ENCODE measurements at places on chromosomes 7 and 10.
A peak's percentile ranks its signal among the peaks of the same experiment; 100 is the strongest.

DNA sequence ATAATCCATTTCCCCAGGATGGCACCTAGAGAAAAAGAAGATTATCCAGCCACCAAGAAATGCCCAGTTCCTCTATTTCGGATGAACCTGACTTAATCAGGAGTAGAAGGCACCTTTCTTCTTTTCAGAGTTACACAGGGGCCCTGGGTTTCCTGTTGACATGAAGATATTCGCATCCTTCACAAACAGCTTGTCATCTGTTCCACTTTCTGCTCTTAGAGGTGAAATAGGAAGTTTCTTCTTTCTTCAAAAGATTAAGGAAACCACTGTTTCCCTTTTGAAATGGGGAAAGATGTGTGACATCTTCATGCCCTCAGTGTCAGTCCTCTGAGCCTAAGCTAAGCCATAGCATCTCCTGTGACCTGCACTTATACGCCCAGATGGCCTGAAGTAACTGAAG is 39.1 kb upstream of the RAB18 start:
- DNase-seq, result no peak

GRCh38 chr10:35470925-35471315 is 134.2 kb upstream of the GJD4 start:
- DNase-seq, result no peak

GRCh38 chr7:101598422-101598985 is 30.6 kb downstream of the MYL10 start:
- DNase-seq, result no peak

GRCh38 chr7:2488272-2488645 is 12.1 kb upstream of the GRIFIN start:
- no peak for DNase-seq

DNA sequence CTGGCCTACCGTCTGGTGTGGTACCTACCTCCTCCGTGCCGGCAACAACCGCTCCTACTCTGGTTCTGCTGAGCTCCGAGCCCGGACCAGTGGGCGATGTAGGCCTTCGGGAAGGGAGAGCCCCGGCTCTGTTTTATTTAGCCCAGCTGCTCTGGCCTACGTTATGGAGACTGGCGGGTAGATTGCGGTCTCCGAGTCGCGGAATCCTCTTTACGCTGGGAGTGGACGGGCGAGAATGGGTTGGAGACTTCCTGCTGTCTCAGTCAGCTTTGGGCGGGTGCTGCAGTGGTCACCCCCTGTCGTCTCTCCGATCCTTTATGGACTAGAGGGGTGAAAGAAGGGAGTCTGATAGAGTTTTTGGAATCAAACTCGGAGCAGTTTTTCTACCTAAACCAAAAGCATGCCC is 406 bp downstream of the CBLL1 start:
- DNase-seq, result peak; percentile 16

DNA sequence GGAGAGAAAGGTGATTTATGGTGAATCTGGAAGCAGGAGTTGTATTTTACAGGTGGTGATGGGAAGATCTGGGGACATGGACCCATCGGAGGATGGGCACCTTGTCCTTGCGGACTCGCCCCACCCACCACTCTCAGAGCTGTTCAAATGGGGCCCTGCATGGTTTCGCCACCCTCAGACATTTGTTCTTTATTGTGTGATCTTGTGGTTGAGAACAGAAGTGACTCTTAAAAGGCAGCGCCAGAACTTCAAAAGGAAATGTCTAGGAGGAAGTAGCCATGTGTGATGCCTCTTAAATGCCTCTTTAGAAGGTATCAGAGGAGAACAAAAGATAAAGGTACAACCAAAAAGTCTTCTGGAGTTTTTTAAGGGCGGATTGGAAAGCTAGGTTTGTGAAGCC is 205.7 kb downstream of the KIAA1217 start:
- DNase-seq, result no peak

DNA sequence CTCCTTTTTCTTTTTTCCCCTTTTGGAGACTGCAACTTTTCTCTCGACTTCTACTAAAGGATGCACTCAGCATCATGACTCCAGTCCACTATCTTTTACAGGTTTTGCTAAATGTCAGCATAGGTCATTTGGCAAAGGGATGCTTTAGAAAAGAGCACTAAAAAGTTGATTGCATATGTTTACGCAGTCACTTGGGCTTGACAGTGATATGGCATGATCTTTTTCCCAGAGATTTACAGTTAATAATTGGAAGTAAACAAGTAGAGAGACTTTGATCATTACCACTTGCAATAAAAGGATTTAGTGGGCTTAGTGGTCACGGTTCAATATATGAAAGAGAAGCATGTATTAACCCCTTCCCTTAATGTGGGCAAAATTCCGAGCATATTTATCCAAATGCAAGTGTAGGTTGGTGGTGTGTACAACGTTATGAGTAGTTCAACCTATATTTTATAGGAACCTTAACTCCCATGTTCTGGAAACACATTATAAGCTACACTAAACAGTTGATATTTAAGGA is 1.8 kb downstream of the BMI1 start:
- DNase-seq, result no peak

- no peak for DNase-seq
These were observed 19.7 kb downstream of the SKIDA1 start for GRCh38 chr10:21505711-21506278.

GRCh38 chr7:77826300-77826699 is 27.7 kb downstream of the PHTF2 start:
- no peak for DNase-seq

DNA sequence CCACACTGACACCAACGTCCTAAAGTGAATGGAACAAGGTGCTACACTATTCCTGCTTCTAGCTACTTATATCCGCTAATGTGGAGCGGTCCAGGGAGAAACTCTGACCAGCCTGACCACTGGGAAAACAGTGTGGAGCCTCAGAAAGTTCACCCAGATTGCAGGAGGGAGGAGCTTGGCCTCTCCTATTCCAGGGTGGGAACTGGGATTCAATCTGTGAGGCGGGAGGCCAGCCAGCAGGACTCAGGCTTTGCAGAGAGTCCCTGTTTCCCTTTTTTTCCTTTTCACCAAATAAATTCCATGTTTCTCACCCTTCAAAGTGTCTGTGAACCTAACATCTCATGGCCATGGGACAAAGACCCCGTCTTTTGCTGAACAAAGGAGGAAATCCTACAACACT is 86.4 kb upstream of the SEMA3C start:
- no peak for DNase-seq

GRCh38 chr7:112584290-112584689 is 103.5 kb downstream of the LSMEM1 start:
- no peak for DNase-seq

- DNase-seq, result no peak
These were observed 71.5 kb downstream of the PRPF18 start for GRCh38 chr10:13658264-13658663.

GRCh38 chr10:60534761-60535389 is 145.2 kb upstream of the ANK3 start:
- no peak for DNase-seq

DNA sequence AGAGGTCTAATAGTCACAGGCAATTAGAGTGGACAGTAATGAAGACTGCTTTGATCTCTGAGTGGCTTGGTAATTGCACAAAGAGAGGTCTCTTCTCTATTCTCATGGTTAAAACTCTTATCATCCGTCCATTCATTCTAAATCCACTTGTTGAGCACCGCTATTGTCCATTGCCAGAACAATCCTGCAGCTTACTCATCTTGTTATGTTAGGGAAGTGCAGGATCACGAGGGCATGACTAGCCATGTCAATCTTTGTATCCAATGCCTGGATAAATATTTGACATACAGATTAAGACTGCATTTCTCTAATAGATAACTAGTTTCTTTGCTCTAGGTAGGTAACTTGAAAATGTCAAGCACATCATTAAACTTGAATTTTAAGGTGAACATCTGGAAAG is 14.9 kb downstream of the SFTPD start:
- no peak for DNase-seq

DNA sequence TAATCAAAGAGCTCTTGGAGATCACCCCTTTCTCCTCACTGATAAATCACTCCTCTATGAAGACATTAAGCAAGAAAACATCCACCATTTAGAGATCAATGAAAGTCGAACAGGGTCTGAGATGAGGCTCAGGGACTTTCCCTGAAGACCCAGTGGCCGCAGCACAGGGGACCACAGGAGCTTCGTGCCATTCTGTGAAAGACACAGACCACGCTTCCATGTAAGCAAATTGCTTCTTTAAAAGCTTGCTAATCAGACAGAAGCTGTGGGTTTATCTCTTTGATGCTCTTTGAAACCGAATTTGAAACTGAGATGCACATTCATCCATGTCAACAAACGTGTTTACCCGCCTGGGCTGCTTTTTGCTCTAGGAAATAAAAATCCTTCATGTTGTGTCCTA is 231.9 kb upstream of the PPP2R2D start:
- DNase-seq, result no peak

DNA sequence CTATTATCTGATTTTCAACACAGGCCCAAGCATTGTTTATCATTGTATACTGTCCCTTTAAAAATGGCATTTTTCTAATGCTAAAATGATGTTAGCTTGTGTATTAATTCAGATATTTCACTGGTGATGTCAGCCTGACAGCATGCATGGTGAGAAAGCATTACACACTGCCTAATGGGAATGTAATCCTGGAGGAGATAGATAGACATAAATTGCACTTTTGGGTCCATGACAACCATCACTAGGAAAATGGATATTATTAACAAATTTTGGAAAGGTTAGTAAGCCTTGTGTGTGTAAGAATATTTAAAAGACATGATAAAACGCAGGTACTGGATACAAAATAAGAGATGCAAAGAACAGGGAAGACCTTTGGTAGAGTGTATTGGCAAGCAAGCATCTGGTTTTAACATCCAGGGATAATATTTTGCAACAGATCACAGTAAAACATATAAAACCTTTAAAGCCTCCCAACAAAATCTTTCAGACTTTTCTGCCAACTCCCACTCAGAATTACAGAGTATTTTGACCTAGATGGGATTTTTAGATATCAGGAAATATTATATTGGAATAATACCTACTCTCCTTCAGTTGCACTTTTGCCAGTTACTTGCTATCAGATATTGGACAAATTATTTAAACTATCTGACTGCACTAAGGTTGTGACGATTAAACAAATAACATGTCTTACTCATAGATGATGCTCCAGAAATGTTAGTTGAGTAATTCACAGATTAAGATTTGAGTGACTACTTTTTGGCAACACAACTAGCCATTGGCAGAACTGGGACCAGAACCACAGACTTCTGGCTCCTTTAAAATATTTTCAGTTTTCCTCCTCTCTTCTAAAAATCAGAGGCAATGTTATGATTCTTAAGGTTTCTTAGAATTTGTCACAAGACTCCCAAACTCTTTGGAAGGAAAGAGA is 291.6 kb upstream of the SEMA3C start:
- DNase-seq, result no peak

Data from activated CD4-positive, alpha-beta T cell treated with anti-CD3 and anti-CD28 coated beads for 4 hours (primary cell).